ENCODE measurements at places on chromosomes 5 and 9.

DNA sequence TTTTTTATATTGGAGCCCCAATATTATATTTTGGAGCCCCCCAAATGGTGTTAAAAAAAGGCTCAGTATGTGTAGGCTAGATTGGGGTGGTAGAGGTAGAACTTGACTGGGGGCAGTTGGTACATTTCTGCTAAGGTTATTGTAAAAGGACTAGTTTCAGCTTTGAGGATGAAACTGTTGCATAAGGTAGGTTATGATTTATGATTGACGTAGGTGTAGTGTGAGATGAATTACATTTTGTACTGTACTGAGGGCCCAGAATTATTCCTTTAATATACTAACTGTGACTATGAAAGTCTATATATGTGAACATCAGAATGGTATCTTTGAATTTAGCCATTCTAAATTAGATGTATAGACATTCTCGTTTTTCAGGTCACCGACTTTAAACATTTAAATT lies 3.6 kb downstream of the RIC1 start:
- no peak for DNase-seq

GRCh38 chr5:119400245-119400644 lies 44.4 kb downstream of the TNFAIP8 start:
- no peak for DNase-seq

GRCh38 chr9:116688806-116689485 lies 1.8 kb downstream of the TRIM32 start:
- no peak for DNase-seq

DNA sequence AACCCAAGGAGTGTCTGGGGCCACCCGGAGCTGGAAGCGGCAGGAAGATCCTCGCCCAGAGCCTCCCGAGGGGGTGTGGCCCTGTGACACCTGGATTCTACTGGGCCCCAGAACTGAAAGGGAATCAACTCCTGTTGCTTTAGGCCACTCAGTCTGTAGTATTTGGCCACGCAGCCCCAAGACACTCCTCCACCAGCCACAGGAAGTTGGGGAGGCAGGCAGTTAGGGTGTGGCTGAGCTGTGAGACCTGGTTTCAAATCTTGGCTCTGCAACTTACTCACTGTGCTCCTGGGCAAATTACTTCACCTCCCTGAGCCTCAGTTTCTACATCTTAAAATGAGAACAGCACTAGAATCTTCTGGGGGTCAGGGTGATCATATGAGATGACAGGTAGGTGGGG lies 119.8 kb upstream of the PPP1R26 start:
- no peak for DNase-seq

GRCh38 chr9:130414910-130415746 lies 29.6 kb upstream of the ASS1 start:
- no peak for DNase-seq

DNA sequence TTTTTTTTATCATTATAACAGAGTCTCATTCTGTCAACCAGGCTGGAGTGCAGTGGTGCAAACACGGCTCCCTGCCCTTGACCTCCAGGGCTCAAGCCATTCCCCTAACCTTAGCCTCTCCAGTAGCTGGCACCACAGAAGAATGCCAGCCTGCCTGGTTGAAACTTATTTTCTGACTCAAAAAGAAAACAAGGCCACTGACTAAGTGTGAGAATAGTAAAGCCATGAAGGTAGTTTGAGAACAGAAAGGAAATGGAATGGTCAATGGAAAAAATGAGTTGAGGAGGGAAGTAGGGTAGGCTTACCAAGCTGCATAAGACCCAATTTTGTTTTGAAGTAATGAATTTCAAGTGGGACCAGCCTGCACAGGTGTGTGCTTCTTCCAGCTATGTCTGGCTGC lies 82.8 kb upstream of the RORB start:
- DNase-seq = no peak

DNA sequence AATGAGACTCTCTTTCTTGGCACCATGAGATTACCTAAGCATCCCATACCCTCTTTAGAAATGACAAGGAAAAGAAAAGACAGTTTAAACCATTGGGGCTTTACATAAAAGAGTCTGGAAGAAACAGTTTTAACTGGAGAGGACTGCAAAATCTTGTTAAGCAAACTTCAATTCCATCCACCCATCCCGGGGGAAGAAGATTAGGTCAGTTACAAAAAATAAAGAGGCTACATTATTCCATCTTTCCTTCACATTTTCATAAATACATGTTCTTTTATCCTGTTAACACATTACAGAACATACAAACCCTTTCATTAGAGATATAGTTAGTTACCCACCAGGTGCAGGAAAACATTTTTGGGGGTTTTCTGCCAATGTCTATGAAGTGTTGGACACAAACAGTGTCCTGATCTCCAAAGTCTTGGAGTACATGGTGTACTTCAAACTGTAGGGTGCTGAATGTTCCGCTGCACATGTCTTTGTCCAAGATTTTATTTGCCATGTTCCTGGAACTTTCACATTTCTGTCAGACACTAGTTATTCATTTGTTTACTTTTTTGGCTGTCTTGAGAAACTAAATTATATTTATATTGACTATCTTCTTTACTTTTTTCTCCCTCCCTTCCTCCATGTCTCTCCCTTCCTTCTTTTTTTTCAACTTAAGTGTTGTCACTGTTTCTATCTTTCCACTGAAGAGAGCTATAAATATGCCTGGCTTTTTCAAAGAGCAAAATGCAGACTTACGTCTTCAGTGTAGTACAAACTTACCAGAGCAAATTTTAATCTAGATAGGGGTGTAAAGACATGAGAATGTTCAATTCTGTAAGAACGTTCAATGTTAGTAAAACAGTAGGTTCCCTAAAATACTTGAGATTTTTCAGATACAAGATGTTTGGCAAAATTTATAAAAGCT lies 410.9 kb upstream of the PRR16 start:
- DNase-seq = no peak

GRCh38 chr9:16064771-16065170 lies 511.9 kb downstream of the CCDC171 start:
- no peak for DNase-seq

- no peak for DNase-seq
These were observed 1.0 kb upstream of the PTBP3 start for GRCh38 chr9:112334432-112334841.

GRCh38 chr5:137342764-137343163 lies 156.4 kb downstream of the SPOCK1 start:
- no peak for DNase-seq

DNA sequence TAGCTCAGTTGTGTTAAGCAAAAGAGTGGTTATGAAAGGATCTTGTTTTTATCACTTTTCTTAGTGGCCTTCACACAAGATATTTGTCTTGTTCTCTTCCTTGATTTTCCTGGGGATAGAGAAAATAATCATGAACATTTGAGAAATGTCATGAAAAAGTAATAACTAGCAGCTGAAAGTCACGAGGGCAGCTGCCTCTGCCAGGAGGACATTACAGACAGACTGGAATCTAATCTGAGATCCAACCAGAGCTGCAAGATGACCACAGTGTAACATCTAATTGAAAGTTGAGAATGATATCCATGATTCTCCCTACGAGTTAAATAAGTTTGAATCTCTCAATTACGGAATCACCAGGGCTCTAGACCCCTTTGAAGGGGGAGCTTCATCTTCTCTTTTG lies 274.9 kb downstream of the ARHGAP26 start:
- no peak for DNase-seq

DNA sequence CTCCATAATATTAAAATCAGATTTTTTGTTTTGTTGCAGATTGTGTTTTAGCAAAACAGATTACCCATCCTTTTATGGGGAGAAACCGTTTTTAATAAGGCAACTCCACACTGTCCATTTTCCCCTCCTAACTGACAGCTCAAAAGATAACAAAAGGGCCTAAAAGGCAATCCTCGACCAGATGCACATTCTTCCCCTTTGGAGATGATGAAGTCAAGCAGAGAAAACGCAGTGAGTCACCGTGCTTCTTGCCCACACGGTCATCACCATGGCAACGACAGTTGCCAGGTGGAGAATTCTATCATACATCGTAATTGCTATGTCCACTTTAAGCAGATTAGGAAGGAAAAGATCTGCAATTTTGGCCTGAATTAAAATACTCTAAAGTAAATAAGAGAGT lies 96.4 kb downstream of the DIRAS2 start:
- DNase-seq = no peak

DNA sequence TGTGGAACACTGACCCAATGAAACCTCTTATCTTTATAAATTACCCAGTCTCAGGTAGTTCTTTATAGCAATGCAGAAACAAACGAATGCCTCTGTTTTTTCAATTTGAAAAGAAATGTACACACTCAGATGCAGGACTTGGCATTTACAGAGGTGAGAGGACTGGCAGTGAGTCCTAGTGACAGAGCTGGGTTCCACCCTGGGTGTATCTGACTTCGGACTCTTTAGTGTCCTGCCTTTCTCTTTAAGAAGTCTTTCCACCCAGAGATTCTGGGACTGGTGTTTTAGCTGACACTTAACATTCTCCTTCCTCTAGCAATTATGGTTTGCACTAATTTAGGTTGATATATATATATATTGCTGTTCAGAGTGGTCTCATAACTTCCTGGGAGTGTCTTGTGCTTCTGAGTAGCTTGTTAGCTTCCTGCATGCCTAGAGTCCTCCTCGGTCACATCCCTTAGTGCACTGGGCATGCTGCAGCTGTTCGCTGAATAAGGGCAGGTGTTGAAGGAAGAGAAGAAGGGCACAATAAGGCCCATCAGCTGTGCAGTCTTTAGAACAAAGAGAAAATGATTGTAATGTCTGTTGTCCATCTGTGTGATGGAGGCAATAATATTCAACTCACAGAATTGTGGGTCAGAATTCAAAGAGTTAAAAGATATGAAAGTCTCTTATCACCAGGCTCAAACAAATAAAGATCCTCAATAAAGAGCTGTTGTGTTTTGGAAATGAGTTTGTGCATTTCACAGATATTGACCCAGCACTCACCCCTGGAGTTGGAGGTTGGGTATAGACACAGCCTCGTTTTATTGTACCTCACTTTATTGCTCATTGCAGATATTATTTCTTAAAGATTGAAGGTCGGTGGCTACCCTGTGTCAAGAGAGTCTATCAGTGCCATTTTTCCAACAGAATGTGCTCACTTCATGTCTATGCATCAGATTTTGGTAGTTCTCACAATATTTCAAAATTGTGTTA lies 187.1 kb downstream of the TRIM32 start:
- no peak for DNase-seq

GRCh38 chr5:78985116-78985724 lies at the start of gene ARSB:
TSS of gene ARSB (minus strand) at chr5:78985310. CDS start at chr5:78985248, 62 bp downstream.
- DNase-seq = peak; percentile 63

DNA sequence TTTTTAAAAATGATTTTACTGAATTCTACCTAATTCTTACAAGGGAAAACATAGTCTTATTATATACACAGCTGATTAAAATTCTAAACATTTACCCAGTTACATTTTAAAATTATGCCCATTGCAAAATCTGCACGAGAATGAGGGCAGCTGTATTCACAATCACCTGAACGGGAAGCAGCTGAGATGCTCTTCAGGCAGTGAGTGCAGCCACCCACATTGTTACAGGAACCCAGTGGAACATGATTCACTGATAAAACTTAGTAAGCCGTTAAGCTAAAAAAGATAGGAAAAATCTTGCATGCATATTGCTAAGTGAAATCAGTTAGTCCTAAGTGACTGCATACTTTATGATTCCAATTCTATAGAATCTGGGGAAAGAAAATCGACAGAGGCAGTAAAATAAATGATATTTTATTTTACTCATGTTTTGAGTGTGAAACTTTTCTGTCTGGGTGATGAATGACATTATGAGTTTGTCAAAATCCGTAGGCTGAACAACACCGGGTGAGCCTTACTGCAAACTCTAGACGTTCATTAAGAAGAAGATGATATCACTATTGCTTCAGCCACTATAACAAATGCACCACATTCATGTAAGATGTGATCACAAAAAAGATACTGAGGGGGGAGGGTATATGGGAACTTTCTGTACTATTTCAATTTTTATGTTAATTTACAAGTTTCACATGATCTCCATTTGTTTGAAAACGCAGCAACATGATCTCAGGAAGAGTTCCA lies 39.1 kb upstream of the FLT4 start:
- no peak for DNase-seq

DNA sequence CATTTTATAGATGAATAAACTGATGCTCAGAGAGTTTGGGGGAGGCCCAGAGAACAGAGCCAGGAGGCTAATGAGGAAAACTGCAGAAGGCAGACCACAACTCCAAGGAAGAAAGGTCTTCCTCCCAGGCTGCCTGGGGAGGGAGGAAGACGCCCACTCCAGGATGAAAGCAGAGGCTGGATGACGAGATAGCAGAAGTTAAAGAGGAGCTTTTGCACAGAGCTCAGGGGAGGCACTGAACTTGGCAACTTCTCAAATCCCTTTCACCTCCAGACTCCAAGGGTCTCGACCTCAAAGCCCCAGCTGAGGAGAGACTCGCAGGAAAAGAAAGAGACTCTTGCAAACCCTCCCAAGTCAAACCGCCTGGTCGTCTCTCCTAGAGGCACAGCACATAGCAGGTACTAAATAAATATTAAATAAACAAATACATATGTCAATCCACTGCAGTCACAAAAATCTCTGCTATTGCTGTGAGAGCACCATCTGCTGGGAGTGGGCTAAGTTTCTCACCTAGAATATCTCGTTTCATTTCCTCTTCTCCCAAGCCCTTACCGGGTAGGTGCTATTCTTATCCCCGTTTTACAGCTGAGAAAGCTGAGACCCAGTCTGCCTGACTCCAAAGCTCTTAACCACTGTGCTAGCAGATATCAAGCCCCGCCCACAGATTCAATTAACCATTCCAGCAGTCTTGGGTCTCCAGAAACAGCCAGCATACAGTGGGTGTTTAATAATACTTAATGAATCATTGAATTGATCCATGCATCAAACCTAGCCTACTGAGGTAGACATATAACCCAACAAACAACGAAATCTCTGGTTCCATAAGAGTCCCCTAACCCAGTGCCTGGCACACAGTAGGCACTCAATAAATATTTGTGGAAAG lies 97.8 kb upstream of the HAND1 start:
- no peak for DNase-seq

DNA sequence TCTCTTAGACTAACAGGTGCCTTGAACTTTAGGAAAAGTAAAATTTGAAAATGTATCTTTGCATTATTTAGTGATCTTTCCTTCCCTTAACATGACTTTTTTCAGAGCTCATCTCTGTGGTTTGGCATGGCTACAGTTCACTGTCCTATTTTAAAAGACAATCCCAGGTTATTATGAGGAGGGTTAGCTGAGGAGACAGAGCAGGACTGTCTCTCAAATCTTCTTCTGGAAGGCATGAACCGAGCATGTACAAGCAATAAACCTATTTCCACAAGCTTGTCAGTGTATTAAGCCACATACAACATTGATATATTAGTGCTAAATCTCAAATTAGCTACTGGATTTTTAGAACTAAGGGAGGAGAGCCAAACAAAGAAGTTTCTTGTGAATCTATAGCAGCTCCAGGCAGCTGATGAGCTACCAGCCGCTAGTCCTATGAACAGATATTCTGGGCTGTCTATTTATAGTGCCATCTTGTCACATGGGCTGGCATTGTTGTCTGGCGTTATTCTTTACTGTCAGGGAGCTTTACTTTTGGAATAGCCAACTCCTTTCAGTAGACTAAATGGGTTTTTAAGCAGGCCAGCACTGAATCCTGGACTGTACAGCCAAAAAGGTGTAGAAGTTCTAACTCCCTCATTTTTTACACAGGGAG lies 171.2 kb upstream of the ACTBL2 start:
- no peak for DNase-seq

GRCh38 chr5:168413062-168413461 lies 73.2 kb upstream of the RARS1 start:
- no peak for DNase-seq

GRCh38 chr5:103990064-103990463 lies 427.5 kb upstream of the NUDT12 start:
- no peak for DNase-seq

Measured in right atrium auricular region (tissue), 2 donors.